ENCODE measurements at places on chromosomes 2 and 18.

GRCh38 chr2:241924069-241924908, 54.8 kb downstream of the RTP5 start:
- no peak for DNase-seq

DNA sequence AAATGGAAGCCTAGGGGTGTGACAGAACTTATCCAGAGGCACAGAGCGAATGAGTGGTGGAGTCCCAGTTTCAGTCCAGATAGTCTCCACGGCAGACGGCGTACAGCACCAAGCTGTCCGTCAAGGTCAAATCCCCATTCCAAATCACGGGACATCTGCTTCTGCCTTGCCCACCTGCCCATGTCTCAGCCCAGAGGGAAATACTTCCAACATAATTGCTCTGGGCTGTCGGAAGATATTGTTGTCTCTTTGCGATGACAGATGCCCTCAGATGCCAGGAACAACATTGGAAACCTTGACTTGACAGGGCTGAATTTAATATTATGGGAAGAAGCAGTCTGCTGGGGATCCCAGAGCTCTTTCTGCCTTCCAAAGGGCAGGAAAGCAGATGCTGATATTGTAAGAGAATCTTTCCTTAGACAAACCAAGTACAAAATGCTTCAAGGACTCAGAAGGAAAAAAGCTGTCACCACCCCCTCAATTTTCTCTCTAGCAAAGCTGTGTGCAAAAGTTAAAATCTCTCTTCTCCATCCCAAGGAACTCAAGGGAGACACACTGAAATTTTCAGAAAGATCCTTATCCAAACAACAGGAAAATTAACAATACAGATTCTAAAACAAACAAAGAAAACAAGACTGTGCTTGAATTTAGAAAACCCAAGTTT, 364.0 kb downstream of the LRATD1 start:
- no peak for DNase-seq

DNA sequence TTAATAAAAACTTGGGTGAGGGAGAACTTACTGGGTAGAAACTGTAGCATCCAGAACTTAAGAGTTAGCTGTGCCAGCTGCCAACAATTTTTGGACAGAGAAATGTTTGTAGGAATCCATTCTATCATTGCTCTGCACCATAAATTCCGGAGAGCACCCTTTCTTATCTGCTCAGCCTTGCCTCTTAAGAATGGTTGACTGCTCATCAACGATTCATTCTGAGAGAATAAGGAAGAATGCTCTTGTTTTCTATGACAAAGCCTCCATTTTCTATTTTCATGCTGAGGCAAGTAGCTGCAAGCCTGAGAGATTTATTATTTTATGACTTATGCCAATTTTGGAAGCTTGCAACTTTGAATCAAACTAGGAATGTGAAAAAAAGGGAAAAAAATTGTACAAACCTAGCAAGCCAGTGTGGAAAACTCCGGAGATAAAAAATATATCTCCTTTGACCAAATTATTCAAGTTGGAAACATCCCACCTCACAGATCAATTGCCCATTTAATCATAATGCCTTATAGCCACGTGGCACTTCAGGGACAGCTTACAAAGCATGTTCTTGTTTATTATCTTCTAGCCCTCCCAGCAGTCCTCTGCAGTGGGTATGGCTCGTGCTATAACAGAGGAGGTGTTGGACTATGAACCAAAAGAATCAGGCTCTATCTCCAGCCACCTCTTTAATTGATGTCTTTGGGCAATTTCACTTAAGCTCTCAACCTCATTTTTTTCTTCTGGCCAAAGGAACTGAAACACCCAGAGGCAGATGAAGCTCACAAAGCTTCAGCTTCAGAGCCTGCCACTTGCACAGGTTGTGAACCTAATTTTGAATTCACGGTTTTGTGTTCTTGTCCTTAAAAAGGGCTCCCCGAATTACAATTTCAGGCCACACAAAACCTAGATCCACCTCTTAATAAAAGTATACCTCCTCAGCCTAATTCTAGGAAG, 40.9 kb upstream of the ATL2 start:
- no peak for DNase-seq

GRCh38 chr2:48738806-48739205, 16.7 kb downstream of the LHCGR start:
- DNase-seq, result no peak

DNA sequence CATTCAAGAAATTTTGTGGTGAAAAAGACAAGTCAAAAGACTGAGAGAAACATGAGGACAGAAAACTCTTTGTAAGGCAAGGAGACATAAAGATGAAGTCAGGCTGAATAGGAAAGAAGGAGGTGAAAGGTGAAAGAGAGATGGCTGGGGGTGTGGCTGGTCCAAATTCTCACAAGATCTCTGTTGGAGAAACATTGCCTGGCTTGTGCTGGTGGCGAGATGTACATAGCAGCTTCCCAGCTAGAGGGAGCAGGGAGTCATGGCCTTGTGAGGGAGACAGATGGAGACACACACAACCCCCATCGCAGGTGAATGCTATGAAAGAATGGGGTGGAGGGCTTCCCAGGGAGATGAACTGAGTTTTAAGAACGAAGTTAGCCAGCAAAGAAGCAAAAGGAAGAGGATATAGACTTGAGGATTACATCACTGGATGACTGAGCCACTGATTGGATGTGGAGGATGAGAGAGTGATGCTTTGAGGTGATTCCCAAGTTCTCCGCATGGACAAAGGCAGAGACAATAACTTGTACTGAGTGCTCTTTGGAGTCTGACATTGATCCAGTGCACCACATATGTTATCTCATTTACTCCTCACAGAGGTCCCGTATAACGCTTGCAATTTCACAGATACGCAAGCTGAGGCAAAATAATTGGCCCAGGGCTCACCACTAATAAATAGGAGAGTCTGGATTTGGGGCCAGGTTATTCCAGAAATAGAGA, 3.7 kb upstream of the EMX1 start:
- no peak for DNase-seq

DNA sequence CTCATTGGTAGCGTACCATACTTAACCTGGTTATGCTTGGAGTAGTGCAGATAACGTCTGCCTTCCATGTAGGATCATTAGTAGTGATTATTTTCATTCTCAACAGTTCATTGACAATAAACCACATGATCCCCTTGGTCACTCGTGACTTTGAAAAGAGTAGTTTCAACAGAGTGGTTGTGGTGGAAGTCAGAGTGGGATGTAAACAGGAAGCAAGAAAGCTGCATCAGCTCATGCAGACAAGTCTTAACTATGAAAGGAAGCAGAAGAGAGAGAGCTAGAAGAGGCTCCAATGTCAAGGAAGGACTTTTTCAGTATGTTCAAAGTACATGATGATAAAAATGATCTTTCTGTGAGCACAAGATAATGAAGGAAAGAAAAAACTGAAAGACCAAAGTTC, 287.4 kb downstream of the MBD2 start:
- DNase-seq, result no peak

DNA sequence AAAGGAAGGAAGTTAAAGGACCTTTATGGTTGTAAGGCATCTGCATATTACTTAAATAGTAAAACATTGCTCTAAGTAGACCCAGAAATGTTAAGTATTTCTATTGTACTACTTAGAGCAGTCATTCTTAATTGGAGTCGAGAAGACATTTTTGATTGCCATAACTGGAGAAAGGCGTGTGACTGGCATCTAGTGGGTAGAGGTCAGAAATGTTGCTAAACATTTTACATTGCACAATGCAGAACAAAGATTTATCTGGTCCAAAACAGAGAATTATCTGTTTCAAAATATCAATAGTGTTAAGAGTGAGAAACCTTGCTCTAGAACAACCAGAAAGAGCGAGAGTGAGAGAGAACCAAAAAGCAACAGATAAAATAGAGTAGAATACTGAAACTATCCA, 23.3 kb upstream of the ROCK1 start:
- DNase-seq, result no peak
